ENCODE measurements at places on chromosomes 7 and 10.

DNA sequence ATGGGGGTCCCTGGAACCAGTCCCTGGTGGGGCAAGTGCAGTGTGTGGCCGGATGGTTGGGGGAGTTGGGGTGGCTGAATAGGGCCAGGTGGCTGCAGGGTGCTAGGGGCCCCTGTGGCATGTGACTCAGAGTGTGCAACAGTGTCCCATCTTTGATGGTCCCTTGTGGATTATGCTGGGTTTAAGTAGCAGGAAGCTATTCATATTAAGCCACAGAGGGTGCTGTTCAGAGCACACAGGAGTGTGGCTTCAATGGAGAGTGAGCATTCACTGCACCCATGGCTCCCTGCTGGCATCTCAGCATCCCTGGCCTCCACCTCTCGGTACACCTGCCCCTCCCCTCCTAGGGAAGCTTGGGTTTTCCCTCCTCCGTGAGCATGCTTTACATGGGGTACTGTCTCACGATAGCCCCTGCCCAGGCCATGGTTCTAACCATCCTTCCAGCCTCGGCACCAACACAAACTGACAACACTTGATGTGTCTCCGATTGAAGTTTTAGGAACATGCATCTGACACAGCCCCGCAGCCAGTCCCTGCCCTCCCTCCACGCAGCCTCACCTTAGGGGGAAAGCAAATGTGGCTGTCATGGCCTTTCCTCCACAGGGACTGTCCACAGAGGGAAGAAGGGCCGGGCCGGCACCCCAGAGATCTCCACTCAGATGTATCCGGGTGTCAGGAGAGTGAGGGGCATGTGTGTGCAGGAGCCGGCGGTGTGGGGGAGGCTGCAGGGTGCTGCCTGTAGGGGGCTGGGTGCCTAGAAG, 30.4 kb upstream of the PPIF start:
- no peak overlapping the region for H3K27ac ChIP-seq
- H3K36me3 ChIP-seq, result peaks cover 39% of the 10 kb centered on the region
- DNase-seq, result peak; percentile 80
- H3K27me3 ChIP-seq, result no peaks in the 10 kb centered on the region

- no peaks in the 10 kb centered on the region for H3K27me3 ChIP-seq
- no peak overlapping the region for H3K4me3 ChIP-seq
- H3K27ac ChIP-seq, result peak overlapping the region; percentile 97
Observed at GRCh38 chr7:98288064-98288823, 6.8 kb downstream of the BRI3 start.

DNA sequence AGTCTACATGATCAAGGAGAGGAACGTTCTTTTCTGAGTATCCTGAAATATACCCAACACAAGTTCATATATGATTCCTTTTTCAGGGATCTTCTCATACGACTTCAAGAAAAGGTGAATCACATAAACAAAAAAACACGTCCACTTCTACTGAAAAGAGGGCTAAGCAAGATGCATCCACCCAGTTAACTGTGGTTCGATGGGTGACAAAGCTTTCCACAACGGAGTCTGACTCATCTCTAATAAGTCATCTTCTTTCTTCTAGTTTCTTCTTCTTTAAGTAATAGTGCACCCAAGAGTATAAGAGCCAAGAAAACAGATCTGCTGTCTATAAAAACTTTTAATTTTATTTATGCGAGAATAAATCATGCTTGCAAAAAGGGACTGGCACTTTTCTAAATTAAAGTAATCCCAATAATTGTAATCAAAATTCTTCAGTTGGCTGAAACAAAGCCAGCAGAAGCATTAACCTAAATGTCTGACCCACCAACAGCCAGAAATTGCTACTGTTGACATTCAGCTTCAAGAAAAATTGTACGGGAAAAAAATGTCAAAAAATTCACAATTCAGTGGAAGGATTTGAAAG, 146.9 kb upstream of the ANK3 start:
- H3K27me3 ChIP-seq, result no peaks in the 10 kb centered on the region
- H3K4me1 ChIP-seq, result no peaks in the 10 kb centered on the region

DNA sequence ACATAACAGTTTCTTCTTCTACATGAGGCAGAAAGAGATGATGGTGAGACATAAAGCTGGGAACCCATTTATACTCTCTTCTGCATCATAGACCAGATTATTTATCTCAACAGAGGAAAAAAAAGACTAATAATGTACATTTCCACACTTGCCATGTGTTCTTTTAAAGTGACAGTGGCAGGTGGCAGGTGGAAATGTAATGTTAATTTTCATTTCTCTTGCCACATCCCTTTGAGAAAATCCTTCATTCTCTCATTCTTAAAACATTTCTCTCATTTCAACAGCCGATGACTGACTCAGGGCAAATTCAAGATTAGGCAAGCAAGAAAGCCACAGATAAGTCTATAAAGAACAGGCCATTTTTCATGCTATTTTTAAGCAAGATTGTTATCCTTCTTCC, 635.6 kb upstream of the SORCS1 start:
- no peak overlapping the region for H3K27ac ChIP-seq
- no peak for DNase-seq
- no peak overlapping the region for H3K4me3 ChIP-seq
- no peaks in the 10 kb centered on the region for H3K27me3 ChIP-seq
- H3K36me3 ChIP-seq, result no peaks in the 10 kb centered on the region

DNA sequence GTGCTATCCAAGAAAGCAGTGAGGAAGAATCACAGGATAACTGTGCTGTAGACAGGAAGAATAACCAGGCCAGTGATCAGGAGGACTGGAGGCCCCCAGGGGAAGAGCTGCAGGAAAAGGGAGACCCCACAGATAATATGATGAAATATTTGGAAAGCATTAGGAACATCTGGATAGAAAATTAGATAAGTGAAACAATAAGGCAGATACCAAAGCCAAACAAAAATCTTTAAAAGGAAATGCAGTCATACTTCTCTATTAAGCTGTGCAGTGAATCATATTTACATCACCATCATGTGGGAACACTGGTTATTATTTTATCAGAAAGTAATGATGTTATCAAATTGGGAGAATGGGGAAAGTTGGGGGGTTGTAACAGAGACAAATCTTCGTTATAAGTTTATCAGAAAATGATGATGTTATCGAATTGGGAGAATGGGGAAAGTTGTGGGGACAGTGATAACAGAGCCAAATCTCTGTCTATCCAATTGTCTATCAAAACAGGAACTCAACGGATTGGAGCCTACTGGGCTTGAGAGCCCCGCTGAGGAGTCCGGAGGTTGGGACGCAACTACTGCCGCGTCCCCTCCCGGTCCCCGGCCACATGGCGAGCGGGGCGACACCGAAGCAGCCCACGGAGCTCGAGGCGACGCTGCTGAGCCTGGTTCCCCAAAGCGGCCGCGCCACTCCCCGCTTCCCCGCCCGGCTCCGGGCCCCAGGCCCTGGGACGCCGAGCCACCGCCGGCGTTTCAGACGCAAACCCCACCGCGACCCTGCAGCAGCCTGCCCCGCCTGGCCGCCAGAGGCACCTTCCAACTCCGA, 14.0 kb upstream of the RALA start:
- H3K36me3 ChIP-seq, result no peaks in the 10 kb centered on the region
- no peaks in the 10 kb centered on the region for H3K27me3 ChIP-seq
- peaks cover 12% of the 10 kb centered on the region for H3K4me1 ChIP-seq
- H3K4me3 ChIP-seq, result peak overlapping the region; percentile 34
- peak; percentile 80 for DNase-seq

All from spleen (tissue), 13 donors.